ENCODE measurements at places on chromosomes 6 and 20.

GRCh38 chr6:101918471-101918870 lies 525.0 kb downstream of the GRIK2 start:
- no peak for DNase-seq

- no peak for DNase-seq
Measured at GRCh38 chr6:105746509-105746908, 339.6 kb upstream of the PRDM1 start.

GRCh38 chr6:80454197-80454596 lies 347.7 kb downstream of the BCKDHB start:
- DNase-seq, result no peak

- no peak for DNase-seq
Measured at GRCh38 chr6:83183082-83183828, 9.8 kb downstream of the PGM3 start.

DNA sequence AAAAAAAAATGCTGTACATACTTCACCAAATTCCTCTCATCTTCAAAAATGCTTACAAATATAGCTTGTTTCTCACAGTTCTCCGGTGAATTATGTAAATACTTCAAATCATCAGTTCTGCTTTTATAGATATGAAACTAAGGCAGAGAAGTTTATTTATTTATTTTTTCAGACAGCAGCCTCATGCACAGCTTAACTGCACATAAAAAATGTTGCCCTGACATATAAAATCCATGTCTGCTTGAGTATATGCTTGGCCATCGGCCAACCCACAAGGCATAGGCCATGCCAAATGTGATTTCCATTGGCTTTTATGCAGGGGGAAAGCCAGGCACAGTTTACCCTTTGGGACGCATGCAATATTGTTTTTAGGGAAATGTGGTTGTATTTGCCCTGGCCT lies 57.3 kb upstream of the PHACTR2 start:
- no peak for DNase-seq

DNA sequence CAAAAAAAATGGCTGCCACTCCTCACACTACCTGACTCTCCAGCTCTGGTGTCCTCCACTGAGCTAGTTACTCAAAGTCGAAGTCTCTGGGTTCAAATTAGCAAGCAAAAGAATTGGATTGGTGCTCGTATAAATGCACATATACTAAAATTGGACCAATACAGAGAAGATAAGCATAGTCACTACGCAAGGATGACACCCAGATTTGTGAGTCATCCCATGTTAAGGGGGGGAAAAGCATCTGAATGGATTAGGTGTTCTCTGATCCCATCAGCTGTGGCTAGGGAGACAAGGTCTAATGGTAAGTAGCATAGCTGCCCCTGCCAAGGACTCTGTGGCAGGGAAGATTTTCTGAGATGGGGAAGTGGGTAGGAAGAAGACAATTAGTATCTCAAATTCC lies 18.3 kb upstream of the AMD1 start:
- DNase-seq, result no peak

Measured in HuH-7.5 (cell line).